Stimulated activated CD8-positive, alpha-beta memory T cell treated with anti-CD3 and anti-CD28 coated beads, Interleukin-12 subunit alpha, Interleukin-12 subunit beta, amount 100 ng/mL, for 1 hour (primary cell): ENCODE measurements at places on chromosomes 3 and 15.

- no peak for DNase-seq
Observed at GRCh38 chr3:172606021-172606420, 82.8 kb upstream of the TNFSF10 start.

DNA sequence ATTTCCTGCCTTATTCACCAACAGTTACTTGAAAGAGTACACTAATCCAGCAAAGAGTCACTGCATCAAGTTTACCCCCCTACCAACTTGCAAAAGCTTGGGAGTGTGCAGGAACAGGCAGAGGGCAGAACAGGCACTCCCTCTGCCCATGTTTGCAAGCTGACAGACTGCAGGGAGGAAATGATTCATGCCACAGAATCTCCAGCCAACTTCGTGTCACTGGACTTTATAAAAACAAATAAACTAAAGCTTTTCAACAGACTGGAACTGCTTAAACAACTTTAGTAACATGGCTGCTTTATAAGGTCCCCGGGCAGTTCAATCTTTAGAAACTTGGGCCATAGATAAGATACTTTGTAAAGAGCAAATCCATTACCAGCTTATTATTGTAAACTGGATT lies 129.5 kb downstream of the THRB start:
- no peak for DNase-seq

GRCh38 chr3:138195481-138195880 lies 8.4 kb downstream of the ARMC8 start:
- DNase-seq = no peak

DNA sequence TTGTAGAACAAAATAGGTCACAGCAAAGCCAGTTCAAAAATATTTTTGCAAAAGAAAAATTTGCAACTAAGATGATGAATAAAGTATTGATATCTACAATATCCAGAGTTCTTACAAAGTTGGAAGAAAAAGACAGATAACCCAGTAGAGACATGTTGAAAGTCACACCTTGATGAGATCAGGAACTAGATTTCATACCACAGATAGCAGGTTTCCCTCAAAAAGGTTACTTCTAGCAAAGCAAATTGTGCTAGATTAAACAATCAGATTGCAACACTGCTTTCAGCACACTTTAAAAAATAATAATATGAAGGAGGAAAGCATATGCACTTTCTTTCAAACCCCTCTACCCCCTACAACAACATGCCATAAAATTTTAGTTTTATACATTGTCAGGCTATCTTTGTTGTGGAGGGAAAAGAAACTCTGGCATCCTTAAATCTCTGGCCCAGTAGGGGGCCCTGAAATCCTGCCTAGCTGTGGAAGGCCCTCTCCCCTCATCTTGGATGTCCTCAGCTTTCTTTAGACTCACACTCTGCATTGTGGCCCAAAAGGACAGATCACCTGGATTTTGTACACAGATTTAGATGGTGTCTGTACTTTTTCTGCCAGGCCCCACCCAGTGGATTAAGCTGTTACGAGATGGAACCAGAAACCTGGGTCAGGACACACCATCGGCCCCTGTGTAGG lies 50.9 kb downstream of the CCR3 start:
- DNase-seq = no peak

- no peak for DNase-seq
Observed at GRCh38 chr3:179265875-179266274, 15.0 kb upstream of the KCNMB3 start.

GRCh38 chr15:70212286-70212962 lies 114.7 kb upstream of the TLE3 start:
- DNase-seq = no peak
